SJCRH30 (cell line): ENCODE measurements at places on chromosomes 12 and 14. TPM values are rescaled to one million over a fixed set of nuclear protein-coding genes. Genes with fewer than 3 reads are reported as not detected.

GRCh38 chr14:43934102-43934501, 573.0 kb downstream of the FSCB start:
- no peaks in the 10 kb centered on the region for H3K36me3 ChIP-seq
- H3K27me3 ChIP-seq = no peaks in the 10 kb centered on the region
- H3K4me1 ChIP-seq = no peaks in the 10 kb centered on the region

OAS1 gene
- total RNA-seq = not detected in 2 replicates

DNA sequence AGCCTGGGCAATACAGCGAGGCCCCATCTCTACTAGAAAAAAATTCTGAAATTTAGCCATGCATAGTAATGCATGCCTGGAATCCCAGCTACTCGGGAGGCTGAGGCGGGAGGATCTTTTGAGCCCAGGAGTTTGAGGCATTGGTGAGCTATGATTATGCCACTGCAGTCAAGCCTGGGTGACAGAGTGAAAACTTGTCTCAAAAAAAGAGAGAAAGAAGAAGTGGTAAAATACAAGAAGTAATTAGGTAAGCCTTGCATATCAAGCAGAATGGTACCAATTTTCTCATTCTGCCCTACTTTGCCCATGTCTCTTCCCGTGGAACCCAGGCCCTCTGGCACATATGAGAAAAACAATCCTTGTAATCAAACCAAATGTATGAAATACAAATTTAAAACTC, 70.7 kb downstream of the SUSD6 start:
- DNase-seq = no peak
- no peak overlapping the region for H3K27ac ChIP-seq
- no peak overlapping the region for H3K4me3 ChIP-seq
- no peaks in the 10 kb centered on the region for H3K36me3 ChIP-seq

DNA sequence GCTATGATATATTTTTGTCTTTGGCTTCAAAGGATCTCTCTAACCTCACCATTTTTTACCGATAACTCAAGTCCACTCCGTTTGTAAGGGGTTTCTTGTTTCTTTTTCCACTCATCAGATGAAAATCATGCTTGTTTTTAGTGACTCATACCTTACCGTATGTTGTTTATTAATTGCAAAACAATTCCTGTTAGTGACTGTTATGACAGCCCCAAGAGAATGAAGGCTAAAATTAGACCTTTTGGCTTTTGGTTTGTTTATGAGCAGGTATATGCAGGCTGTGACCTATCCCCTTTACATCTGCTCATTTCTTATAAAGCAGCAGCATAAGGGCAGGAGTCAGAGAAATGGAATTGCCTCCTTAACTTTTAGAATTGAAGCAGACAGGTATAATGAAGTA, 319.8 kb downstream of the CEP128 start:
- H3K36me3 ChIP-seq = no peaks in the 10 kb centered on the region
- H3K27ac ChIP-seq = no peak overlapping the region

TEX52 gene
- total RNA-seq = 0.20 TPM in 1 of 2 replicates, not detected in the other

DNA sequence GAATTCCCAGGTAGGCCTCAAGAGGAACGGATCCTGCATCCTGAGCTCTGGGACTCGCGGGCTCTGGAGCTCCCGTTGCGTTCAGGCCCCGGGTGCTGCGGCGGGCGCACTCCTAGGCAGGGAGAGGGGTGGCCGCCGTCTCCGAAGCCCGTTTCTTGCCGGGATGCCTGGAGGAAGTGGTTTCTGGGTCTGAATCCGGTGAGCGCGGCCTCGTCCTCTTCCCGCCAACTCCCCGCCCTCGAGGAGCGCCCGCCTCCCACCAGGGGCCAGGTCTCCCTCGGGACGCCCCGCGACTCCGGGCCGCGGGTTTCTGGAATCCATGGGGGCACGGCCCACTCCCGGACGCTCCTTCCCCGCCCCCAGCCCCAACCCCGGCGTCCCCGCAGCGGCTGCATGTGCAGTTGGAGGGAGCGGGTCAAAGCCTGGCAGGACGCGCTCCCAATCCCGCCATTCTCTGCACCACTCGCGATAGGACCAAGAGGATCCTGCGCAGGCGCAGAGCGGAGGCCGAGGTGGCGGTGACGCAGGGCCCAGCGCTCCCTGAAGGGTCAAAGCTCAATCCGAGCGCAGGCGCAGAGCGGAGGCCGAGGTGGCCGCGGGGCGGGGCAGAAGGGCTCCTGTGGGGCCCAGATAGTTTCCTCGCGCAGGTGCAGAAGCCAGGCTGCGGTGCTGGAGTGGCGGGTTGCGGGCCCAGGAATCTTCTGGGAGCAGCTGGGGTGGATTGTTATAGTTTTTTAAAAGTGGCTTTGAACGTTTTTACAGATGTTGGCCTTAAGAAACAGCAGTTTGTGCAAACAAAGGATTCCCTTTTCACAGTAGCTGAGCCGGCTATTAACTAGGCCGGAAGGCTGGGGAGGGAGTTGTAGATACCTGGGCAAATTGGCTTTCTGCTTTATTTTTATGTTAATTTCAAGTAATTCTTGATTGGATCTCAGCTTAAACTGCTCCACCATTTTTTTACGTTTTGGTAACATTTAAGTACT, 796.4 kb downstream of the AACS start:
- no peak overlapping the region for H3K4me3 ChIP-seq
- DNase-seq = no peak
- no peaks in the 10 kb centered on the region for H3K27me3 ChIP-seq
- H3K4me1 ChIP-seq = no peaks in the 10 kb centered on the region
- H3K36me3 ChIP-seq = no peaks in the 10 kb centered on the region
- H3K27ac ChIP-seq = no peak overlapping the region

WDHD1 gene
- 42.4 and 45.3 TPM in 2 replicates for total RNA-seq

CIDEB gene
- 0.08 and 0.20 TPM in 2 replicates for total RNA-seq

DNA sequence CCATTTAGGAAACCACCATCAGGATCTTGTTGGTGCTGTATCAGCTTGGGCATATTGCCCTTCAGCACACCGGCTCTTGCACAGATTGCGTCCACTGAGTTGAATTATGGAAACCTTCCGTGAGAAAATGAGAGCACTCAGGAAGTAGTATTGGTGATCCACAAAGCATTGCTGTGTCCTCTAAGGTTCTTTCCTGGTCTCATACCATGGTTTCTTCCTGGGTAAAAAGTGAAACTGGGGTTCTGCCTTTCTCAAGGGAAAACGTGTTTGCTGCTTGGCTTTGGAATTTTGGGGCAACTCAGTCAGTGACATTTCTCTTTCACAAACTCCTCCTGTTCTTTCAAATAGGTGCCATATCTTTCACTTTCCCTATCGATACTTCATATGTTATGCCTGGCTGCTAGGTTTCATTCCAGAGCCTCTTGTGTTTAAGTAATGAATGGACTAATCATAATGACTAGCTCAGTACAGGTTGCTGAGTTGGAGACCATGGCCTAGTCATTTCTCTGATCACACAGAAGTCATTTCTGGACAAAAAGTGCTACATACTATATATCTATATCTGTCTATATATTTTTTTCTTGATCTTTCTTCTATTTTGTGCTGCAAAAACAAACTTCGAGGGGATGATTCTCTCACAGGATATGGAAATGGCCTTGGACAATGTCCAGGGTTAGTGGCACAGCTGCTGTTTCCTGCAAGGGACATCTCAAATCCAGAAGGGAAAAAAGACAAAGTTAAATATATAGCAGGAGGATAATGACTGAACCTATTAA, 423.4 kb downstream of the ZFP36L1 start:
- no peak overlapping the region for H3K4me3 ChIP-seq
- H3K4me1 ChIP-seq = peaks cover 44% of the 10 kb centered on the region
- no peaks in the 10 kb centered on the region for H3K27me3 ChIP-seq
- 0 out of 2 replicates have a peak overlapping the region, but pooled peaks have one; percentile 5 for H3K27ac ChIP-seq
- DNase-seq = peak; percentile 46
- H3K36me3 ChIP-seq = no peaks in the 10 kb centered on the region

- DNase-seq = no peak
- H3K36me3 ChIP-seq = no peaks in the 10 kb centered on the region; the same call in 1 of the 2 replicates
- no peaks in the 10 kb centered on the region for H3K4me1 ChIP-seq
- no peaks in the 10 kb centered on the region for H3K27me3 ChIP-seq
These were observed 7.9 kb upstream of the C1RL start for GRCh38 chr12:7116916-7117315.

CCDC197 gene
- total RNA-seq = not detected in 2 replicates

DNA sequence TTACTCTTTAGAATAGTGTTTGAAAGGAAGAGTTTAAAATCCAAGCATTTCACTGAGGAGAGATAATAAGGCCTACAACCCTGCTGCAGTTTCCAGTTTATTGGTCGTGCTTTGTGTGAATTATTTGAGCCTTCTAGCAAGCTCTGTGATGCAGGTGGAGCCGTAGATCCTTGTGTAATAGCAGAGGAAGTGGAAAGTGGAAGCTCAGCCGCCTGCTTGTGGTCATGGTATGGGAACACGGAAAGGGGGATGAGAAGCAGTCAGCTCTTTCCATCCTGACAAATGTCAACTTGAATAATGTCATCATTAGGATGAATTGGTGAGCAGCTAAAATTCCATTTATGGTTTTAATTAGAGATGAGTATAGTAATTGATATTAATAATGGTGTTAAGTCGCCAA, 29.1 kb downstream of the SYNE2 start:
- H3K4me3 ChIP-seq = no peak overlapping the region
- H3K4me1 ChIP-seq = peaks cover under 1% of the 10 kb centered on the region; the same call in 1 of the 2 replicates
- H3K36me3 ChIP-seq = peaks cover 3% of the 10 kb centered on the region; the same call in 1 of the 2 replicates
- no peaks in the 10 kb centered on the region for H3K27me3 ChIP-seq
- DNase-seq = no peak
- H3K27ac ChIP-seq = no peak overlapping the region

CDKN3 gene
- 33.4 and 47.3 TPM in 2 replicates for total RNA-seq

ARHGEF40 gene
- total RNA-seq = 28.3 and 29.3 TPM in 2 replicates

DNA sequence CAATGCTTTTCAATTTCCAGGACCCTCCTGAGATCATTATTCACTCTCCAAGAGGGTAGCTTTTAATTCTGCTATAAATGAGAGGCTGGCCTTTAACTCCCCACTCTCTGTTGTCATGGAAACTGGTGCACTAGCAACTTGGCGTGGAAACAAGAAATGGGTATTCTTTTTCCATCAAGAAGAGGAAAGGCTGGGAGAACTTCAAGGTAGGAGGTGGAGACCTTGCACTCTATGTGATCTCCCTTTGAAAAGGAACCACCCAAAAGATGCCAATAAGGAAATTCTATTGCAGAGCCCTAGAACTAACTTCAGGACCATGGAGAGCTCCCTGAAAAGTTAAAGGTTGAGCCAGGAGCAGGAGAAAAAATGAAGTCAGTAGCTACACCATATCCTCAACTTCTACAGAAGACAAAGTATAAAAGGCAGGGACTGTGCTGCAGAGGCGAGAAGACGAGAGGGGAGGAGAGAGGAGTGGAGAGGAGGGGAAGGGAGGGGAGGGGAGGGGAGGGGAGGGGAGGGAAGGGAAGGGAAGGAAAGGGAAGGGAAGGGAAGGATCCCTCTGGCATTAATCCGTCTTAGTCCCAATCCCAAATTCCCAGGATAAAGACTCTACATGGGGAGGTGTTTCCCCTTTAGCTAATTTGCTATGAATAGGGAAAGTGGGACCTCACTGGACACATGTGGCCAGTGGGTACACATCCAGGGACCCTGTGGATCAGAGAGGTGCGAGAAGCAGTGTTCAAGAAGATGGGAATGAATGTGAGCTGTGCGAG, 46.7 kb upstream of the FICD start:
- H3K27me3 ChIP-seq = no peaks in the 10 kb centered on the region
- no peak overlapping the region for H3K27ac ChIP-seq
- DNase-seq = peak; percentile 68

SAMD15 gene
- 1.0 and 2.3 TPM in 2 replicates for total RNA-seq

GRCh38 chr14:79862045-79862444, 349.3 kb downstream of the DIO2 start:
- no peak overlapping the region for H3K27ac ChIP-seq
- no peaks in the 10 kb centered on the region for H3K27me3 ChIP-seq
- no peaks in the 10 kb centered on the region for H3K4me1 ChIP-seq
- no peak for DNase-seq
- H3K4me3 ChIP-seq = no peak overlapping the region

DNA sequence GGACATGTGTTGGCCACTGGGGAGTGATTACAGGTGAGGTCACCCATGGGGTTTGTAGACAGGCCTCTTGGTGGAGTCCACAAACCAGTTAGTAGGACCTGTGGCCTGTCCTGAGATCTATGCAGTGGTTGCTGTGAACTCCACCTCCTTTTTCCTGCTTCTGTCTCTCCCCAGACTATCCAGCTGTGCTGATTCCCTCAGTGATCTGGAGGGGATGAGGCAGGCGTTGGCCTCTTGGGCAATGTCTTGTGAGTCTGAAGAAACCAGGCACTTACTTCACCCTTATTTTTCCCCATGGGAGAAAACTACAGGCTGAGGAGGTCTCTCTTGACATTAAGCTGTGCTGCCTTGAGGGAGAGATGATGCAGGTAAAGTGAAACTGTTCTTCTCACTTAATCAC, 257.2 kb upstream of the PRICKLE1 start:
- no peak overlapping the region for H3K27ac ChIP-seq
- H3K36me3 ChIP-seq = no peaks in the 10 kb centered on the region
- H3K4me3 ChIP-seq = no peak overlapping the region
- H3K27me3 ChIP-seq = no peaks in the 10 kb centered on the region
- no peaks in the 10 kb centered on the region for H3K4me1 ChIP-seq
- DNase-seq = no peak

DNA sequence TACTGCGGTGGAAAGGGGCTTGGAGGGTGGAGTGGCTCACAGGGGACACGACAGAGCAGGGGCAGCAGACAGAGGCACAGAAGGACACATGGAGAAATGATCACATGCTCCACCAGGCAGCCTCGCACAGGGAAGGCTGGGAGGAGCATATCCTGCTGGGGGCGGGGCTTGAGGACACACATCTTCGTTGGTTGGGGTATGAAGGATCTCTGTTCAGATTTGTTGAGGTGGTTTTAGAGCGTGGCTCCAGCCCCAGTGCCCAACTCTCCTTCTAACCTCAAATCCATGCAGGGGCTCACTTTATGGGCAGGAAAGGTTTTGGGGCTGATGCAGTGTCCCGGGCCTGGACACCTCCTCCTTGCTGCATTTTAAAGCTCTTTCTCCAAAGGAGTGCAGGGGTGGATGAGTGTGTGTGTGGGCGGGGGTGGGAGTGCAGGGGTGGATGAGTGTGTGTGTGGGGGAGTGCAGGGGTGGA, 733 bp upstream of the P3H3 start:
- peak; percentile 91 for DNase-seq
- no peaks in the 10 kb centered on the region for H3K27me3 ChIP-seq
- no peak overlapping the region for H3K27ac ChIP-seq
- no peak overlapping the region for H3K4me3 ChIP-seq
- H3K36me3 ChIP-seq = peaks cover 12% of the 10 kb centered on the region

DNA sequence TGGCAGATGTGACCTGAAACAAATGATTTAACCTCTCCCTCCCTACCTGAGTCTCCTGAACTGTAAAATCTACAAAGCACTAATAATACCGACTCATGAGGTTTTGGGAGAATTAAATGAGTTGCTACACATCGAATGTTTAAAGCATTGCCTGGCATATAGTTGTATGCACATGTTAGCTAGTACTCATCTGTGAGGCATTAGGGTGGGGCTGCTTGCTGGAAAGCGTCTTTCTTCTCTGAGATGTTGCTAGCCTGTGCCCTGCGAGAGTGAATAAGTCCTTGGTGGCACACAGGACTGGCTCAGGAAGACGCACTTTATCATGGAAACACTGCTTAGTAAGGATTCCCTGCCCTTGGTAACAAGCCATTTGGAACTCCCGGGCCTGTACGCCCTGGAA, 6.1 kb downstream of the RAPGEF3 start:
- H3K4me1 ChIP-seq = peaks cover 26% of the 10 kb centered on the region
- no peak for DNase-seq
- H3K36me3 ChIP-seq = no peaks in the 10 kb centered on the region
- 0 out of 2 replicates have a peak, but pooled peaks cover 4% of the 10 kb centered on the region for H3K27me3 ChIP-seq
